Activated T-cell treated with anti-CD3 and anti-CD28 coated beads, Interleukin-2, amount 50 U/mL, for 1 hour (primary cell): ENCODE measurements at places on chromosomes 16 and 17.

DNA sequence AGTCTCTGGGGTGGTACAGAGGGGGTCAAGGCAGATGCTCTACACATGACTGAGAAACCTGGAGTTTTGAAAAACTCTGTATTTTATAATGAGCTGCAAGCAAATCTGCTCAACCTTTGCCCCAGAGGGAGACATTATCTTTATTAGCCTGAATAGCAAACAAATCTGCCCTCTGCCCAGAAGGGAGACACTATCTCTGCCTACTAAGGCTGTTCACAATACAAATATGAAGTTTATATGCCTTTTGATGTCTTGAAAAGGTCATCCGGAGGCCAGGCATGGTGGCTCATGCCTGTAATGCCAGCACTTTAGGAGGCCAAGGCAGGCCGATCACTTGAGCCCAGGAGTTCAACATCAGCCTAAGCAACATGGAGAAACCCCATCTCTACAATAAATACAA lies 11.0 kb upstream of the XYLT1 start:
- DNase-seq = no peak

DNA sequence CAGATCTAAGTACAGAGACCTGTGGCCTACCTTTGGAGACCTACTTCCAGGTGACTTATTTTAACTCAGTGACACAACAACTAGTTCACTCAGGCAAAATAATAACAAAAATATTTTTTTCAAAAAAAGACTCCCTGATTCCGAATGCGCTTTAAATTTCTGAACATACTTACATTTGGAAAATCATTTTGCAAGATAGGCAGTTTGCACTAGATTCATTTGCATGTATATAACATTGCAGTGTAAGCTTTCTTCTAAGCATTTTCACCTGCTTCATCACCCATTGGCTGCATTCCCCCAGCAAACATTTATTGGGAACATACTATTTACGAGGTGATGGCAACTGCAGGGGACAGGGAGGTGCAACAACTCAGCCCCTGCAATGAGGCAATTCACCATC lies 166.8 kb downstream of the GRIN2A start:
- DNase-seq = no peak

DNA sequence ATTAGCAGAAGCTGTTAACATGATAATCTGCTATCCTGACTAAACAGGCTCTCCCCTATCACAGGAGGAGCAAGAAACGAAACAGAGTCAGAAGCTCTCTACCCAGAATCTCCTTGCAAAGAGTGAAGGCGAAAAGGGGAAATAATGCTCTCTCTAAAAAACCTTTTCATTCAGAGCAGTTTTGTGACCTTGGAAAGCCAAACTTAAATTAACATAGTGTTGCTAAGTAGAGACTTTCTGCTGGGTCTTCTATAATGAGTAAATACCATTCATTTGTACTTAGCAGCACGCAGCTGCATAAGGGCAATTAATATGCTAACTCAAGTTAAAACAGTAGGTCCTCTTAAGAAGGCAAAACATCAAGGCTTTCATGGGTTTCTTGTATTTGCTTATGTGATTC lies 101.7 kb upstream of the GPR139 start:
- no peak for DNase-seq

- no peak for DNase-seq
Observed at GRCh38 chr16:78705694-78706093, 606.2 kb downstream of the WWOX start.

GRCh38 chr16:21001262-21001661 lies 100.7 kb downstream of the LYRM1 start:
- DNase-seq = no peak

DNA sequence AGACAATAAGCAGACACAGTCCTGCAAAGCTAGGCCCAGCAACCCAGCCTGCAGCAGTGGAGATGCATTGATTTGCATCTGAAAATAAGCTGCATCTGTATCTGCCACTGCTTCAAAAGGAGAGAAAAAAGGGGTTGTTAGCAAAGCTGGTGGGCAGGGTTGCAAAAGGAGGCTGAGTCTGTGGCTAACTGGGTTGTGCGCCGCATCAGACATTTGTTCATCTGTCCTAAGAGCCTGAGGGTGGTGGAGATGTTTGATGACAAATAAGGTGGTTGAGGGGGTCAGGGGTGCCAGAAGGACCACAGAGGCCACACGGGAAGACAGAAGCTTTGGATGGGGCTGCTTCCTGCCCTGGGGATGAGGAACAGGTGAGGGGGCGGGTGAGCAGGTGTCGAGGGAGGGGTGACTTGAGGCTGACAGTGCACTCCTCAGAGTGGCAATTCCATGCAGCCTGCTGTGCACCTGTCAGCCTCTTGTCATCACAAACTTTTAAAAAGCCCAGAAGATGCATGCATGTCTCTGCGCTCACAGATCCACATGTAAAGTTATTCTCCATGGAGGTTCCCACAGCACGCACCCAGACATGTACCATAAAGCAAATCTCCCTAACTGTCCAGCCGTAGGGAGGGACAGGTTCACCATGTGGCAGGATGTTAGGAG lies 35.4 kb downstream of the WSB1 start:
- DNase-seq = no peak

DNA sequence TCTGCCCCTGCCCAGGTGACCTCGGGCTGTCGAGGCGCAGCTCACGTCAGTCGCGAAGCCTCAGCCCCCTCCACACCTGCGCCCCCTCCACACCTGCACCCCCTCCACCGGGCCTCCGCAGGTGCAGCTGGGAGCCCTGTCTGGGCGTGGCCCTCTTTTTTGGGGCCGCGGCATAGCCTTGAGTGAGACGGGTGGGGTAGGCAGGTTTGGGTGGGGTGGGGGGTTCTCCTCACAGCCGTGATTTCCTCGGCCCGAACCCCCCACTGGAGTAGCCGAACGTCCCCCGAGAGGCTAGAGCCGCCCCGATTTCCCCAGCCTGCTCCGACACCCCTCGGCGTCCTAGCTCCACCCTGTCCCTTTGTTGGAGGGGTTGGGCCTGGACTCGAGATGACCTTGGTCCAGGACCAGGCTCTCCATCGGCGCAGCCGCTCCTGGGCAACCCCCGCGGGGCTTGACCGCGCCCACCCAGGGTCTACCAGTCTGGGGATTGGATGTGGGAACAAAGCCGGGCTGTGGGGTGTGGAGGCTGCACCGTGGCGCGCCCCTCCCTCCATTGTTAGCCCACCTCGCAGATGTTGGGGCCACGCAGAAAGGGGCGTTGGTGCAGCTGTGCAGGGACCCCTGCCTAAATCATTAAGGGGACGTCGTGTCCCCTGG lies 626 bp downstream of the TUBB3 start:
- no peak for DNase-seq

DNA sequence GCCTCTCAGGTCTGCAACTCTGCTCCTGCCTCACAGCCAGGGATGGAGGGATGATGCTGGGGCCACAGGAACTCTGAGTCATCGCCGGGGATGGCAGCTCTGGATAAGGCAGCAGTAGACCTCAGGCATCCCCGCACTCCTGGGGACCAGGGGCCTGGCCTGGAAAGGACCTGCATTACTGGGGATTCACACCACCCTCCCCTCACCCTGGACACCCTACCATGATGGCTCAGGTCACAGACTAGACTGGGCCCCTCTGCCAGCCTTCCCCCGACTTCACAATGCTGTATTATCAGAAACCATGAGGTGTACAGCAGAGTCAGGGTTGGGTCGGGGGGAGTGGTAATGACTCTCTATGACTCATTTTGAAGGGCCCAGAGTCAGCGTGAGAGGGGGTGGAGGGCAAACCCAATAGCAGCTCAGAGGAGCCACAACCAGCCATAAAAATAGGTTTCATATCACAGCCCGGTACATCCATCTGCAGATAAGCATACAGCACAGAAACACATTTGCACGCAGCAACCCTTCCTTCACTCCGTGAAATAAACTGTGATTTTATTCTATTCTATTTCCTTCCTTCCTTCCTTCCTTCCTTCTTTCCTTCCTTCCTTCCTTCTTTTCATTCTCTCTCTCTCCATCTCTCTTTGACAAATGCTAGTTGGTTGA lies 28.8 kb downstream of the DYNLRB2 start:
- DNase-seq = peak; percentile 38

- no peak for DNase-seq
Observed at GRCh38 chr17:7440834-7441195, 1.5 kb downstream of the FGF11 start.

DNA sequence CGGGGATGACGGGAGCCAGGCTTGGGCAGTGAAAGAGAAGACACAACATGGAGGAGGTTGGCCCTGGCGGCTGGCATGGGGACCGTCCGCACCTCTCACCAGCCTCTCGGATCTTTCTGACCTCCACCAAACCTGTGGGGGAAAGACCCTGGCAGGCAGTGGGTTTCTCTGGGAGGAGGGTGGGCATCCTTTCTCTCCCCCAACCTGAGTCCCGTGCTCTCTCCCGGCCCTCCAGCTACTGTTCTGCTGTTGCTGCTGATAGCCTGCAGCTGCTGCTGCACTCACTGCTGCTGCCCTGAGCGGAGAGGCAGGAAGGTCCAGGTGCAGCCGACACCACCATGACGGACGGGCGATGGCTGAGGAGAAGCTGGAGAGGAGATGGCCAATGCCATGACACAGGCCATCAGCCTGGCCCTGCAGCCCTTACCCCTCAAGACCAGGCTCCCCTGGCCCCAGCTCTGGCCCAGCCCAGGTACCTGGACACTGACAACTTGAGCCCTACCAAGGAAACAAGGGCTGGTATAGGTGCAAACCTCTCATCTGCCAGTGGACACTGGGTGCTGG lies 7.4 kb downstream of the SMIM5 start:
- no peak for DNase-seq

GRCh38 chr17:15257258-15257788 lies 7.8 kb downstream of the PMP22 start:
- DNase-seq = peak; percentile 54

DNA sequence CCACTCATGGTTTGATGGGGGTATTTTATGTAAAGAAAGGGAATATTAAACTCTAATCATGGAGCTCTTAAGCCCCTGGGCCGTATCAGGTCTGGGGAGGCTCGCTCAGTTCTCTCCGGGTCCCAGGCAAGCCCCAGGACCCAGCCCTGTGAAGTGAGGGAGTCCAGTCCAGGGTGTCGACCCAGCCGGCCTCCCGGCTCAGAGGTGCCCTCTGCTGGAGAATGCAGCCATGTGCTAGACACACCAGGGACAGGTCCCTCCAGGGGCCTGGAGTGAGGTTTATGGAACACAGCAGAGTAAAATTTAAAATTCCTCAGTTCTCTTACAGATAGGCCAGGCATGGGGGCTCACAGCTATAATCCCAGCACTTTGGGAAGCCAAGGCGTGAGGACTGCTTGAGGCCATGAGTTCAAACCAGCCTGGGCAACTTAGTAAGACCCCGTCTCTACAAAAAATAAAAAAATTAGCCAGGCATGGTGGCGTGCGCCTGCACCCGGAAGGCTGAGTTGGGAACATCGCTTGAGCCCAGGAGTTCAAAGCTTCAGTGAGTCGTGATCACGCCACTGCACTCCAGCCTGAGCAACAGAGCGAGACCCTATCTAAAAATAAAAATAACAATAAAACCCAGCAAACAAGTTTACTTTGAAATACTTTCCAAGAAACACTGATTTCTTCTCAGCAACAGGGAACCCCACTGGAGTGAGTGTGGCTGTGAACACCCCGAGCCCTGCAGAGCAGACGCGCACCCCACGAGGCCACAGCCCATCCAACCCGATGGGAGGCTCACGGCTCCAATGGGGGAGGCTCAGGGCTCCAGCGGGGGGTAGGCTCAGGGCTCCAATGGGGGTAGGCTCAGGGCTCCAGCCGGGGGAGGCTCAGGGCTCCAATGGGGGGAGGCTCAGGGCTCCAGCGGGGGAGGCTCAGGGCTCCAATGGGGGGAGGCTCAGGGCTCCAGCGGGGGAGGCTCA lies 72.2 kb downstream of the ZNF778 start:
- DNase-seq = peak; percentile 78

DNA sequence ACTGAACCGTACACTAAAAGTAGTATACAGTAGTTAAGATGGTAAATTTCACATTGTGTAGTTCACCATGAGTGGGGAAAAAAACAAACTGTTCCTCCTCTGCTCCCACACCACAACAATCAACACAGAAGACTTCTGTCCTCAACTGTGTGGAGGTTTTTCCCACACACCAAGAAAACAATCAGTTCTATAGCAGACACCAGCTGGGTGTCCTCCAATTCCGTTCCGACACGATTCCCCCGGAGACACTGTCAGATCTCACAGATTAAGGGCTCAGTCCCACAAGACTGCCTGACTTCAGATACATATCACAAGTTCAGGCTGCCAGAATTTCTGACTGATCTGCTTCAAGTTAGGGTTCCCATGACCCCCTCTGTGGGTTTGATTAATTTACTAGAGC lies 31.8 kb downstream of the BBS2 start:
- DNase-seq = no peak

GRCh38 chr16:68338326-68339119 lies 27.7 kb downstream of the PRMT7 start:
- DNase-seq = no peak

DNA sequence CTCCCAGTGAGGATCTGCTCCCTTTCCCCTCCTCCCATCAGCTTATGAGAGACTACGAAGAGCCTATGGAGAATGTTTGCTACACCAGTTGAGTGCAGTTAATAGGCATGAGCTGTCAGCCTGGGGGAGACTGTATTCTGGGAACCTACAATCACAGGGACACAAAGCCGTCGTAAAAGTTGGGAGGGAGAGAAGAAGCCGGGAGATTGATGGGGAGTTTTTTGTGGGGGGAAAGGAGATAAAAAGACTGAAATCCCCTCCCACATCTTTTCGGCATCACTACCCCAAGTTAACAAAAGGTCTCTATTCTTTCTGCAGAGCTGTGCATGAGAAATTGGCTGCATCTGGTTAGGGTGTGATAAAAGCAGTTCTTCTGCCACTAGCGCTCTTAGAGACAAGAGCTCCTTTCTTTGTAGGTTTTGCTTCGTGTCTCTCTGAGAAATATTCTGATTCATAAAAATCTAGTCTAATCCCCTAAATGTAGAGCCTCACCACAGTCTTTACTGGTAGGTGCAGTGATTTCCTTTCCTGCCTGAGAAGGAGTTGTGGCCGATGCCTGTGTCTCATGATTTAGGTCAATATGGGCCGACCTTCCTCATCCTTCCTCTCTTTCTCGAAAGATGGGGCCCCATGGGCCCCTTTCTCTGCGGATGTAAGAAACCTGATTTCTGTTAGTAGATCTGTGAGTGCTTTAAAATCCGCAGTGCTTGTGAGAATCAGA lies 77.4 kb downstream of the BPTF start:
- no peak for DNase-seq

DNA sequence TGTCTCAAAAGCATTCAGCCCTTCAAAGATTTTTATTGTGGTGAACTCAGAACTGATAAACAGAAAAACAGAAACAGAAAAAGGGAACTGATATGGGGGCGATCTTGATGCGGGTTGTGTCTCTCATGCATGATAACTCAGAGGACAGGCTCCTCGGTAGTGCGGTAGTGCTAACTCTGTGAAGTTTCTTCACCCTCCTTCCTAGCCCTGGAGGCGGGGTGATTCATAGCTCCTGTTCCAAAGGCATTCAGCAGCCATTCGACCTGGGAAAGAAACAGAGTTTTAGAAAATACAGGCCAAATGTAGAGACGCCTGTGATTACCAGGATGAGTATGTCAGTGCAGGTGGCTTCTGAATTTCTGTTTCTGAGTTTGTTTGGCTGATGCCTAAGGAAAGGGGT lies 5.5 kb upstream of the MAF start:
- DNase-seq = no peak

GRCh38 chr17:18025945-18026776 lies 12.8 kb downstream of the ATPAF2 start:
- DNase-seq = peak; percentile 32

GRCh38 chr17:41549596-41550039 lies 21.5 kb upstream of the KRT19 start:
- DNase-seq = no peak

- no peak for DNase-seq
Observed at GRCh38 chr17:9887508-9887907, 17.6 kb downstream of the RCVRN start.

- no peak for DNase-seq
Observed at GRCh38 chr17:77873500-77874302, 84.8 kb upstream of the TNRC6C start.

- no peak for DNase-seq
Observed at GRCh38 chr17:21272881-21273792, 11.4 kb upstream of the MAP2K3 start.
